ENCODE measurements at places on chromosomes 12 and 14. TPM values are rescaled to one million over a fixed set of nuclear protein-coding genes. Genes with fewer than 3 reads are reported as not detected.

DNA sequence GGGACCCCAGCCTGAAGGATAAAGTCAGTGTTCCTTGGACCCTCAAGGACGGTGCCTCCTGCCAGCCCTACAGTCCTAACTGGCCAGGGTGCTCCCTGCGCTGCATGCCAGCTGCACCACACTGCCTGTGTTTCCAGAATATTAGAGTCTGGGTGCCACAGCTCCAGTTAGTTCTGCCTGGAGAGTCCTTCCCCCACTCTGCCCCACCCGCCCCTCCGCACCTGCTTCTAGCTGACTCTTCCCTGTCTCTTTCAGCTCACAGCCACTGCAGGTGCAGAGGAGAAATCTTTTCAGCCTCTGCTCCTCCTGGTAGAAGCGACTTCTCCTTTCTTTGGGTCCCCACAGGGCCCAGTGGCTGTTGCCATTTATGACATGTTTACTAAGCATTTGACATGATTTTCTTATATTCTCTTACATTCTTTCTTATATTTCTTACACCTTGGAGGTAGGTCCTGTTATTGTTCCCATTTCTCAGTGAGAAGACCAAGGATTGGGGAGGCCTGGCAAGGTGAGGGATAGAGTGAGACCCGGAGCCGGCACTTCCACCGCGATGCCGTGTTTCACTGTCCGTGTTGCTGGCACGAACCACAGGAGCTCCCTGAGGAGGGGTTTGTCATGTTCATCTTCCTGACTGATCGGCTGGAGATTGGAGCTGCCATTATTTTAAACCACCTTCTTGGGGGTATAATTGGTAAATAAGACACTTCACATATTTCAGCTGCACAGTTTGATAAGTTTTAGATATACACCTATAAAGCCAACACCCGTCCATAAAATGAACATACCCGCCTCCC, 29.4 kb downstream of the SYNE3 start:
- DNase-seq: no peak

DNA sequence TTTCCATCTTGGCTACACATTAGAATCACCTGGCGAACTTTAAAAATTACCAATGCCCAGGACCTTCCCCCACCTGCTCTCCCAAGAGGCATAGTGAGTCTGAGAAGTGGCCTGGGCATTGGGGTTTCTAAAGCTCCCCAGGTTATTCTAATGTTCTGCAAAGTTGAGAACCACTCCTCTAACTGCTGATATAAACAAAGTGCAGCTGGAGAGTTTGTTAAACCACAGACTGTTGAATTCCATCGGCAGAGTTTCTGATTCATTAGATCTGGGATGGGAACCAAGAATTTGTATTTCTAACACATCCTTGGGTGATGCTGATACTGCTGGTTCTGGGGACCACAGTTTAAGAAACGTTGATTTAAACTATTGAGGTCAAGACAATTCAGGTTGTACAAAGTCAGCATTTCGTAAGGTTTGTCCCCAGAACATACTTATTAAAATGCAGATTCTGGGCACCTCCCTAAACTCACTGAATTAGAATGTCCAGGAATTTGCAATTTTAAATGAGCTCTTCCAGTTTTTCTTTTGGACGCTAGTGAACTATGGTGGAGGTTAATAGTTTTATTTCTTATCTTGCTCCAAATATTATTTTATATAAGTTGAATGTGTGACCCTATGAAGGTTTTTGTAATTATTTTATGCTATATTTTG, 309.1 kb downstream of the NRXN3 start:
- no peak for DNase-seq

- DNase-seq: no peak
Observed at GRCh38 chr14:95468448-95469133, 47.9 kb downstream of the SYNE3 start.

DNA sequence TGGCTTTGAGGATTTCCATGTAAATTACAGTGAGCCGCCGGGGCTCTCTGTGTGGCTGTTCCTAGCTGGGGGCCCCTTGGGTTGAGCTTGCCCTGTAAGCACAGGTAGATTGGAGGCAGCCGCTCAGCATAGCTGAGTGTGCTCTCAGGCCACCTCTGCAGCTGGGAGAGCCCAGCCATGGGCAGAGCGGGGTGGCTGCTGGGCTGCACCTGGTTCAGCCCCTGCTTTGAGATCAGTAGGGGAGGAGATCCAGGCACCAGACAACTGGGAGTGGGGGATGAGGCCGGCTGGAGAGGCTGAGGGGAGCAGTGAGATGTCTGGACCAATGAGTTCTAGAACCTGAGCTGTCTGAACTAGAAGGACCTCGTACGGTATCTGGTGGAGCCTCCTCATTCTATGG, 44.8 kb downstream of the CACNA1C start:
- DNase-seq: no peak

GRCh38 chr12:11653215-11653753, 3.8 kb downstream of the ETV6 start:
- DNase-seq: no peak

DNA sequence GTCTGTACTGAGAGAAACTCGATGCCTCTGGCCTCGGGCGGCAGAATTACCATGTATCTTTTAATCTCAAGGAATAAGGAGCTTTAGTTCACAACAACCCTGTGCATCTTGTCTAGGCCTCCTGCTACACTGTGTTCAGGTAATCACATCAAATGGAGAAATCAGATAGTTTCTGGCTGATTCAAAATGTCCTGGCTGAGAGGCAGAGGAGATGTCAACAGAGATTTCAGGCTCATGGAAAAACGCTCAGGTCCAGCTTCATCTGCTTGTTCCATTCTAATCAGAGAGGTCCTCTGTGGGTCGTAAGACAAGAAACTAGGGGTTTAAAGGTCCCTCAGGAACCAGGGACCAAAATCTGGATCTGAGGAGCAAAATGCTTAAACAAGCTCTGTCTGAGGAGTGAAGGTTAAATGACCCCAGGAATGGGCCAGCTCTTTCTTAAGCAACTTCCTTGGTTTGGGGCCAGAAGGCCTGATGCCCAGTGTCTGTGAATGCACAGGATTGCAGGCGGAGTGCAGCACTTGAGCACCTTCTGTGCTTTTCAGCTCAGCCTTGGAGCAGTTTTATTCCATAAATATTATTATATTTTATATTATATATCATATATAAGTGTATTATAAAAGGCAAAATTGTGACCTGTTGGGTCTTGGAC, 170.2 kb upstream of the PRICKLE1 start:
- peak; percentile 5 for DNase-seq

DNA sequence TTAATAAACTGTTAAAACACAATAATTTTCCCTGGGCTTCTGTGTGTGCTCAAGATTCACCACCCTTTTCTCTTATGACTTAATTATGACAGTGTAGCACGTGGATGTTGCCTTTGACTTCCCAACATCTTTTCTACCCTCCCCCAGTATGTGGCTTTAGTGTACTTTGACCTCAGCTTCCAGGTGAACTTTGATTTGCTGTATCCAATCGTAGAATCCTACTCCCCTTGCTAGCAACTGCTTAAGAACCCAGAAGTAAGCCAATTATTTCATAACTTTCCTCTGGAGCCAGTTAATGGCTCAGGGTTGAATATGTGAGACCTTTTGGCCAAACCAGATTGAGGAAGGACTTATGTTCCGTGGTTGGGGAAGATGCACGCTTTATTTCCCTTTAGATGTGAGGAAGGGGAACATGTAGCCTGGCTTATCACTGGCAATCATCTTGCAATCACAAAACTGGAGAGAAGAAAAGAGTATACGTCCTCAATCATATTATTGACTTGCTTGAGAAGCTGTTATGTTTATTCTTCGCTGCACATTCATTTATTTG, 259.6 kb upstream of the ATP2B1 start:
- no peak for DNase-seq

GRCh38 chr14:51817326-51817725, 43.1 kb upstream of the GNG2 start:
- no peak for DNase-seq

DNA sequence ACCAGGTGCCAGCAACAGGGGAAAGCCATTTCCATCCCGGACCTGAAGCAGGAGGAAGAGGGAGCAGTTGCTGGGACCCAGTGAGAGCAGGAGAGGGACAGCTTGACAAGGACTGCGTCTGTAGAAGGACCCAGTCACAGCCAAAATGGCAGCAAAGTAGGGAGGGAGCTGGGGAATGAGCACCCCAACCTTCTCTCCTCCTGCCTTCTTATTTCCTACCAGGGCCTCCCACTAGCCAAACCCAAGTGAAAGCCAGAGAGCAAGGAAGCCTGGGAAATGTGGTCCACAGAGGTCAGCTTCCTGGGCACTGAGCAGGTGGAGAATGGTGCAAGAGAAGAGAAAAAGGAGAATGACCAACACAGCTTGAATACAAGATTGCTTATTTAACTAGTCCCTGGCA, 108.5 kb upstream of the MYL2 start:
- no peak for DNase-seq

DNA sequence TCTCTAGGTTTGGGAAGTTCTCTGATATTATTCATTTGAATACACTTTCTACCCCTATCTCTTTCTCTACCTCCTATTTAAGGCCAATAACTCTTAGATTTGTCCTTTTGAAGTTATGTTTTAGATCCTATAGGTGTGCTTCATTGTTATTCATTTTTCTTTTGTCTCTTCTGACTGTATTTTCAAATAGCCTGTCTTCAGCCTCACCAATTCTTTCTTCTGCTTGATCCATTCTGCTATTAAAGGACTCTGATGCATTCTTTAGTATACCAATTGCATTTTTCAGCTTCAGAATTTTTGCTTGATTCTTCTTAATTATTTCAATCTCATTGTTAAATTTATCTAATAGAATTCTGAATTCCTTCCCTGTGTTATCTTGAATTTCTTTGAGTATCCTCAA, 199.2 kb downstream of the CRADD start:
- no peak for DNase-seq

- DNase-seq: no peak
Observed at GRCh38 chr12:123076604-123077297, 74.1 kb downstream of the PITPNM2 start.

GRCh38 chr12:42172441-42173210, 28.0 kb upstream of the GXYLT1 start:
- DNase-seq: no peak

DNA sequence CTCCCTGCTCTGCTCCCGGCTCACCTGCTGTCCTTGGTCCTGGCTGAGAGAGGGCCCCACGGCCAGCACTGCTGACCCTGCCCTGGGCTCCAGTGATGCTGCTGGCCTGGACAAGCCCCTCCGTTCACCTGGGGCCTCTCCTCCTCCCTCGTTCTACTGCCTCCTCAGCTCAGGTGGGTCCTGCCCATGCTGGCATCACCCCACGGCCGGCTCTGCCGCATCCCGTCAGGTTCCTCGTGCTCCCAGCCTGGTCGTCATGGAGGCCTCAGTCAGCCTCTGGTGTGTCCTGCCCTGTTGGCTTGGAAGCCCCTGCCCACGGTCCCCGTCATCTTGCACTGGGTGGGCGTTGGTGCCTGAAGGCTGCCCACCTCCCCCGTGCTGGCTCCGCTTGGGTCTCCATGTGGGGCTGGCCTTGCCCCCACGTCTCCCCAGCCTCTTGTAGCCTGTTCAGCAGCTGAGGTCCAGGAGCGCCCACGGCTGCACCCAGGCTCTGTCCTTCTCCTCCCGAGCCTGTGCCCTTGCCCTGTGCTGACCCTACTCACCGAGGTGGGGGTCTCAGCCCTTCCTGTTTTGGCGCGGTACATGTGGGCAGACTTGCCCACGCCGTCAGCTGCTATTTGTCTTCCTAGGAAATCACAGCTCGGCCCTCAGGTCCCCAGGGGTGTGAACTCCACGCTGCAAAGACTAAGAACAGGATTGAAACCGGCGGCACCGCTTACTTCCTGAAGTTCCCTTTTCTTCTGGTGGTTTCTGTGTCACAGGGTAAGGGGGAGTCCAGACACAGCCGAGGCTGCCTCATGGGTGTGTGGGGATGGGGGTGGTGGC, 121.6 kb downstream of the TMEM121 start:
- no peak for DNase-seq

- no peak for DNase-seq
Observed at GRCh38 chr12:130162267-130162666, at the start of gene FZD10. Gene FZD10, plus strand, starts transcription at chr12:130162464. Its CDS starts 479 bp downstream, at chr12:130162943.

SLCO1A2 gene
- not detected for total RNA-seq

KLRC2 gene
- total RNA-seq: not detected

LHX5 gene
- not detected for total RNA-seq

MBD6 gene
- 54.3 TPM for total RNA-seq

CLEC9A gene
- not detected for total RNA-seq

EIF2S3B gene
- 0.56 TPM for total RNA-seq

LYZ gene
- 91.2 TPM for total RNA-seq

ANHX gene
- not detected for total RNA-seq
